ENCODE measurements at places on chromosomes 12 and 14.

GRCh38 chr12:124045671-124046455, 72.8 kb downstream of the ZNF664 start:
- DNase-seq = no peak

- DNase-seq = no peak
Measured at GRCh38 chr14:84195514-84195913, 1334.4 kb upstream of the FLRT2 start.

- DNase-seq = no peak
Measured at GRCh38 chr14:59728304-59728703, 142.3 kb downstream of the RTN1 start.

GRCh38 chr12:64997858-64998257, 123.2 kb downstream of the WIF1 start:
- DNase-seq = no peak

GRCh38 chr12:45930369-45930768, 60.0 kb downstream of the SCAF11 start:
- no peak for DNase-seq

DNA sequence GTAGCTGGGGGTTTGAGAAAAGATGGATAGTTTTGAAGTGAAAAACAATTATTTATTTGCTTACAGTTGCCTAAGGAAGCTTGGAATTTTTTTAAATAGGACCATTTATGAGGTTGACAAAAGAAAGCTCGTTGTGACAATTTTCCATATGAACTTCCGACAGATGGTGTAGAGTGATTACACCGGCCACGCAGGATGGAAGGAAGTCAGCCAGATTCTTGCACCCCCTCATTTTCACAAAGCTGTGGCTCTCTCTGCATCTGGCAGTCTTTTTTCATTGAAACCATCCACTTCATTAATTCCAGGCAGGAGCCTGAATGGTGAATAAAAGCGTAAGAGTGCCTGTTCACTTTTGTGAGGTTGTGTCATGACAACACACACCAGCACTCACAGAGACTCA, 1284.1 kb downstream of the AACS start:
- no peak for DNase-seq

GRCh38 chr12:57607958-57608663, 3.1 kb upstream of the ARHGEF25 start:
- no peak for DNase-seq

DNA sequence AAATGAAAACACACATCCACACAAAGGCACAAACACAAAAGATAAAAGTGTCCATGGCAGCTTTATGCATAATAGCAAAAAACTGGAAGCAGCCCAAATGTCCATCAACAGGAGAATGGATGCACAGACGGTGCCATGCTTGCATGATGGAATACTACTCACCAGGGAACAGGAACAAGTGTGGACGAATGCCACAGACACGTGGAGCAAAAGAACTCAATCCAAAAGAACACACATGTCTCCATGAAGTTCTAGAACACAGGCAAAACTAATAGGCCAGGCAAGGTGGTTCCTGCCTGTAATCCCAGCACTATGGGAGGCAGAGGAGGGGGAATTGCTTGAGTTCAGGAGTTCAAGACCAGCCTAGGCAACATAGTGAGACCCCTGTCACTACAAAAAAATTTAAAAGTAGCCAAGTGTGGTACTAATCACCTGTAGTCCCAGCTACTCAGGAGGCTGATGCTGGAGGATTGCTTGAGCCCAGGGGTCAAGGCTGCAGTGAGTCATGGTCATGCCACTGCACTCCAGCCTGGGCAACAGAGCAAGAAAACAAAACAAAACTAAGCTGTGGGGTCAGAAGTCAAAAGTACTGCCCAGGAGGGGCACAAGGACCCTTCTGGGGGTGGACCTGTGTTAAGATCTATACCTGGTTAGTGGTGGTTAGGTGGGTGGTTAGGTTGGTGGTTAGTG, 7.3 kb upstream of the TMEM119 start:
- no peak for DNase-seq

GRCh38 chr12:46926526-46926925, 100.7 kb upstream of the SLC38A4 start:
- DNase-seq = no peak

GRCh38 chr12:46153268-46153872, 115.5 kb downstream of the SLC38A1 start:
- no peak for DNase-seq

All from hematopoietic multipotent progenitor cell treated with erythropoietin and hydrocortisone succinate and interleukin-3 and kit ligand, for 15 days (in vitro differentiated cells).